Renal pelvis (tissue), 12 donors: ENCODE measurements at places on chromosomes 1 and 21.

DNA sequence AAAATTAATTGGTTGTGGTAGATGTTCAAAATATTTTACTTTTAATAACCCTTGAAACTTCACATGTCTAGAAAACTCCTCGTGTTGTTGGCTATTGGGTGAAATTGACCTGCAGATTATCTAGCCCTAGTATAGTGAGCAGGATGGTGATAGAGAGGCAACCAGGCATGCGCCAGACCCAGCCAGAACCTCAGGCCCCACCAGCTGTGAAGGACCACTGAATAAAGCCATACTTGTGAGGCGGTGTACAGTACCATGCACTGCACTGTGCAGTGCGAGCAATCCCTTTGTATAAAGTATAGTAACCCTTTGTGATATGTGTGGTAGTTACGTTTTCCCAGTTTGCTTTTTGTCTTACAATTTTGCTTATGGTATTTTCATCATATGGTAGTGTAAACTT, 8.5 kb downstream of the TTF2 start:
- no peak for DNase-seq

- no peak for DNase-seq
Observed at GRCh38 chr1:96557336-96557735, 164.2 kb upstream of the PTBP2 start.

GRCh38 chr1:64516301-64516700, 46.4 kb downstream of the CACHD1 start:
- DNase-seq, result no peak

GRCh38 chr1:9195651-9196050, 38.9 kb upstream of the H6PD start:
- DNase-seq, result no peak

- DNase-seq, result no peak
Observed at GRCh38 chr1:75937034-75937433, 4.8 kb upstream of the ASB17 start.

- no peak for DNase-seq
Observed at GRCh38 chr1:56339786-56340465, 239.4 kb downstream of the PLPP3 start.

DNA sequence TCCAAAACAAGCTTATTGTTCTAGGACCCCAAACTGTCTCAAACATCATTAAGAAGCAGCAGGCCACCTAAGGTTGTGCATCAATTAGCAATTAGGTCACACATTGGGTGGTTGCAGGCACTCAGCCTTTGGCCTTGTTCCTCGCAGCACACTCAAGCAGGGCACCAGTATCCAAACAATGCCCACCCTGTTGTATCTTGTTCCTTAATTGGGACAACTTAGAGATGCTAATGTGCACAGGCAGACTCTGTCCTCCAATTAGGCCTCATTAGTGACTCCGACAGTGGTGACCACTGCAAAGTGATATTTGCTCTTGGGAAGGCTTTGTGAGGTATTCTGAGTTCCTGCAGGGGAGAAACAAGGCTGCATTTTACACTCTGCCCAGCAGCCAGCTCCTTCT, 515.1 kb upstream of the PTBP2 start:
- DNase-seq, result no peak

DNA sequence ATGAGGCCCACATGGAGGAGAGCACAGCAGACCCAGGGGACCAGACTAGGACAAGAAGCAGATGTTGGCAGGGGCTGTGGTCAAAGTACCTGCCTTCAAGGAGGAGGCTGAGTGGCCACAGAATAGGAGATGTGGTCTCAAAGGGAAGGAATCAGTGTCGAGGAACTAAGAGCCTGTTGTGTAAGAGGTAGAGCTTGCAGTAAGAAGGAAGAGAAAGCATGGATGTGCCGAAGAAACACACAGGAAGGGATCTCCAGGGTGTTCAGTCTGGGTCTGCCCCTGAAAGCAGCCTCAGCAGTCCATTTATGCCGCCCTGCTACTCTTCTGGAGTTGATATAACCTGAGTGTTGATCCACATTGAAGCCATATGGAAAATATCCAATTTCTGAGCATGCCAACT, 83.9 kb downstream of the NID1 start:
- no peak for DNase-seq

DNA sequence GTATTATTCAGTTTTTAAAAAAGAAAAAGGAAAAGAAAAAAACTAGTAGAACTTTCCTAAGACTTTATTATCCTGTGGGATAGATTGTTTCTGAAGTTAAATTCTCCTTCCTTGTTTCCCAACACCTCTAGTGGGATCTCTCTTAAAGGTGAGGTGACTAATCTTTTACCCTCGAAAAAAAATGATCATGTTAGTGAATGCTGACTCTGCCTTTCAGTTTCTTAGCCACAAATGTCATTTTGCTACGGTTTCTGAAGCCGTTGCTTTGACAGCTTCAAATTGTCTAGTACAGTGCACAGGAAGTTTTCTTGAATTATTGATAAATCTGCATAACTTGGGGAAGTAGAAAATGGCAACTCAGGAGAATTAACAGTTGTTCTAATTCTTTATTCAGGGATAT, 13.0 kb upstream of the NEK7 start:
- no peak for DNase-seq
